ENCODE measurements at places on chromosomes 11 and 22.

DNA sequence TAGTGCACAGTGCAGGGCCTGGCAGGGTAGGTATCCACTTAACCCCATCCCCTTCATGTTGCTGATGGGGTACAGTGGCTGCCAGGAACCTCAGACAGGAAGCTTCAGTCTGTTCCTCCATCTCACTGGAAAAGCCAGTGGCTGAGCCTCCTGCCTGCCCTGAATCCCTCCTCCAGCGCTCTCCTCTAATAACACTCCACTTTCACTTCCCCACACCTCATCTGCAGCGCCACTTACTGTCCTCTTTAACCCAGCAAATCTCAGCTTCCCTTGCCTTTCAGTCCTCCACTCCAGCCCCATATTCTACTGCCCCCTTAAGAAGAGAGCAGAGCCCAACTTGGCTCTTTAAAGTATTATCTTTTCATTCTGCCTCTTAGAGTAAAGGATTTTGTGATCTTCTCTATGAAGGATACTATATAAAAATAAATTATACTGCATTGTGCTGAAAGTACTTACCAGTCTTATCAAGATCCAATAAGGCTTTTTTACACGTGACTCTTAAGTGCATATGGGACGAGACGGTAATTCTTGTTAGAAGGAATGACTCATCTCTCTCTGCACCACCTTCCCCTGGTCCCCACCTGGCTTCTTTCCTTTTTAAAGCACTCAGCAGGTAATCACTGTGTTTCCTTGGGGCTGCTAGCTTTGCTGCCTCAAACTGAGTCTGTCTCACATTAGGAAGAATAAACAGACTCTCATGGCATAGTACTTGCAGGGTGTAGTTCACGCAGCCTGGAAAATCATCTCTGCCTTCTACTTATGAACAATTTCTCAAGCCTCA is 238.0 kb upstream of the NARS2 start:
- DNase-seq = no peak

DNA sequence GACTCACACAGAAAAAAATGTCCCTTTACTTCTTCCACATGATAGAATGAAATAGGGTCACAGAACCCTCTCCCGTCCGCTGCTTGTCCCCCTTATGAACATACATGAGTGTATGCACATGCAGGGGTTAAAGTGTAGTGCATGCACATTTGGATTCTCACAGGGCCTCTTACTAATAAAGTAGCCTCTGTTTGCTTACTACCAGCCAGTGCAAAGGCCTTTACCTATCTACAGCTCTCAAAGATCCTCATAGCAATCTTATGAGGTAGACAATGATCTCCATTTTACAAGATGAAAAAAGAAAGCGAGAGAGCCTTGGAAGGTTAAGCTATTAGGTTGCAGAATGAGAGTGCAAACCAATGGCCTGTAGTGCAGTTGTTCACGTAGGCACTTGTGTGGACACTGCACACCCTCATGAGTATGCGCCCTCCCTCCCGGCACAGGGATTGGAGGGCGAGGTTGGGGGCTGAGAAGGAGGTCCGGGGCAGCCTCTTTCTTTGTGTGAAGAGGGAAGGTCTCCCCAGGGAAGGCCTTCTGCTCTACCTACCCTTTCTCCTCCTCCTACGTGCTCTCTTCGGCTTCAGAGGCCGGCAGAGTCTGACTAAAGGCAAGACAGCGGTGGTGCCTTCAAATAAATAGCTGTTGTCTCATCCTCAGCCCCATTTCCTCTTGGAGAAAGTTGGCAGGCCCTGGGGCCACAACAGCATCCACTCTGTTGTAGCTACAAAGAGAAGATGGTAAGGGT is 91.3 kb downstream of the CEP164 start:
- DNase-seq = no peak

DNA sequence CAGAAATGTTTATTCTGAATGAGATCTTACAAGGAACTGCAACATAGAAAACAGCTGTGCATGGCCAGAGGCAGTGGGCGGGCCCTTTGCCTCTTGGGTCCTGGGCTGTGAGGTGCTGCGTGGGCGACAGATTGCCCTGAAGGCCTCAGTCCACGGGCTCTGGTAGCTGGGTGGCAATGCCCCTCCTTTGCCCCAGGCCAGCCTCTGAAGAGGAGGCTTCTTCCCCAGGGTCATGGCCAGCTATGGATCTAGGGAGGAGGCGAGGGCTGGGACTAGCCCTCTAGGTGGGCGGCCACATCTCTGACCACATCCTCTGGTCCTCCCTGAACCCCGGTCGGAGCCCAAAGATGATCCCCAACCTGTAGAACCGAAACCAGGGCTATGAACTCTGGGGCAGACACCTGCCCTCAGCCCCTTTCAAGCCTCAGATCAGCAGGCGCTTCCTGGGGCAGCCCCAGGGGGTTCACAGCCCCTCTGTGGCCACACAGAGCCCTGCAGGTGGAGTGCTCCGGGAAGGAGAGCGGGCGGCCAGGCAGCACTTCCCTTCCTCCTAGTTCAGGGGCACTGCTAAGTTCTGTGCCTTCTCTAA is 6.6 kb upstream of the CDC42BPG start:
- peak; percentile 18 for DNase-seq

DNA sequence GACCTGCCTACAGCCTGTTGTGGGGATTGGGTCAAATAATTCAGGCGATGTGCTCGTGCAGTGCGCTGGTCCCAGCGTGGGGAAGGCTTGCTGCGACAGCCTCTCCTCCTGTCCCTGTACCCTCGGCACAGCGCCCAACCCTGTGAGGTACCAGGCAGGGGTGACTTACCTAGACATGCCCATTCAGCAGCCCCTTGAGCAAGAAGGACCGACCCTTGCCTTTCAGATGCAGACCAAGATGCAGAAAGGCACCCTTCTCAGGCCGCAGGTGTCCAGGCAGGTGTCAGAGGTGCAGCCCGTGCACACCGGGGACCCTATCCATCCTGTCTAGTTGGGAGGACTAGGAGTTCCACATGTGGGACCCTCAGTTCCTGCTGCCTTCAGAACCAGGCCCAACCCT is 102.7 kb downstream of the BCR start:
- no peak for DNase-seq

- no peak for DNase-seq
Measured at GRCh38 chr11:62400760-62401159, 18.1 kb upstream of the SCGB1A1 start.

GRCh38 chr22:50260434-50260800 is 1.1 kb downstream of the MAPK12 start:
- DNase-seq = no peak

All from OCI-M1 (cell line).